KBM-7 (cell line): ENCODE measurements at places on chromosomes 3 and 15.

DNA sequence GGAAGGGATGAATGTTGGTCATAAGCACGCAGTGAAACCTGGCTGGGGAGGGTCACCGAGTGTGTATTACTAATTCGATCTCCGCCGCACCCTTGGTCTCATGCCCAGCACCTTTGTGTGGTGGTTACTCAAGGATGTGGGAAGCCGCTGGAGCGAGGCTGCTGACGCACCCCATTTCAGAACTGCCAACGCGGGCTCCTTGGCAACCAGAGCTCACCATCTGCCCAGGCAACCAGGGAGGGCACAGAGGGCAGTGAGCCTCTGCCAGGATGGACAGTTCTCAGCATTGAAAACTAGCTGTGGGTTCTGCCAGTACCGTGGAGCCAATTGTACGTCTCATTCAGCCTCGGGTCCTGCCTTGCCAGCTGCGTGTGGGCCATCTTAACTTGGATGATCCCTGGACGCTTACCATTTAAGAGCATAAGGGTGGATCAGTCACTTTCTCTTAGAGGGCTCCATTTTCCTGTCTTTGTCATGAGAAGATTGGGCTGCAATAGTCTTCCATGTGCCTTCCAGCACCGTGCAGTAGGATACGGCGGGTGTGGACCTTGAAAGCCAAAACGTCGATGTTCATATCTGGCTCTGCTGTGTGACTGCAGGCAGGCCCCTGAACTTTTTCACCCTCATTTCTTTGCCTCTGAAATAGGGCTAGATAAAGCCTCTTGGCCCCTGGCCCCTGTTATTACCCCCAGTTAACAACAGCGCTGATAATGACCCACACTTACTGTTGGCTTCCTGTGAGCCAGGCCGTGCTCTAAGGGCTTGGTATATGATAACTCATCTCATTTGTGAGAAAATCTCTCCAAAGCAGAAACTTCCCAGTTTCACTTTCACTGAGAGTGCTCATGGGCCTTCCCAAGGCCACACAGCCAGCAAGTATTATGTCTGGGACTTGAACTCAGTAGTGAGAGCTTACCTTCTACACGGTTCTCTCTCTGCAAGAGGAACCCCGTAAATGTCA, 238.8 kb downstream of the OPA1 start:
- no peak for DNase-seq

GRCh38 chr15:48358229-48359152, 27.3 kb downstream of the DUT start:
- no peak for DNase-seq

DNA sequence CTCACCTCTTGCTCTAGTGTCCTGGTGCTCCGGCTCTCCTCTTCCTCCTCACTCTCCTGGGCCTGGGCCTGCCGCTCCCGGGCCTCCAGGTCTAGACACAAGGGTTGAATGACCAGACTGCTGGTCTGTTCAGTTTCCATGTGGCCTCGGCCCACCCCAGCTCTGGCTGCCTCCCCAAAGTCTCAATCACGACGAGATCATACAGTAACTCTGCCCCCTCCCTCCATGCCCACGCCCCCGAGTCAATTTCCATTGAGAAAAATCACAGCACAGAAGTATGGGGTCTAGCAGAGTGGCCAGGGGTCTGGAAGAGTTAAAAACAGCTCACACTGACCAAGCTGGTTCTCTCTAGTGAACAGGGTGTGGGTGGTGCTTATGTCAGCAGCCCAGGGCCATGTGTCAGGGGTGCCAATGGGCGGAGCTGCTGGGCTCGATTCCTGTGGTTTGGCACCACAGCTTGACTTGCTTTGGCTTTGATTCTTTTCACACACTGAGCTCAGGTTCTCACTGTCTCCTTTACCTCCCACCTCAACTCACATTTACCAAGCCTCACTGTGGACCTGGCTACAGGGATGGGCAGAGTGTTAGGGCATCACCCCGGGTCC, 6.9 kb downstream of the C15orf62 start:
- DNase-seq, result no peak

DNA sequence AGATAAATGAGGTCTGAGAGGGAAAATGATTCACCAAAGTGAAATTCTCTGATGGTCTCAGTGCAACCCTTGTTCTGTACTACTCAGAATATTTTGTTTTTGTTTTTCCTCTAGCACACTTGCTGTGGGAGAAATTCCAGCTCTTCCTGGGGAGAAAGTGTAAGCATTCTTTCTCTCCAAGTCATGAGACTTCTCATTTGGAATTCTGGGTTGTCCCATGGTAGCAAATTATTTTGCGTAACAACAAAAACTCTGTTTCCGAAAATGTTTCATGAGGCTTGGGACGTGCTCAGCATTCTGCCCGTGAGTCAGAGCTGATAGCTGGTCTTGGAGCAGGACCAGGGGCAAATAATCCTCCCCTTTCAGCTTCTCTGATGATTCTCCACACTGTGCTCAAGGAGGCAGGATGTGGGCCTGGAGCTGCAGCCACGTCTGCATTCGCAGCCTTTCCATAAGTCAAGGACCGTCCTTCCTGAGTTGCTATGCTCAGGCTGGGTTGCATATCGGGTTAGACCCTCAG, 70.3 kb downstream of the SENP2 start:
- no peak for DNase-seq

GRCh38 chr15:39597751-39598185, 16.9 kb downstream of the THBS1 start:
- DNase-seq, result no peak
